ENCODE measurements at places on chromosomes 2 and 18. TPM values are rescaled to one million over a fixed set of nuclear protein-coding genes. Genes with fewer than 3 reads are reported as not detected.

TCF23 gene
- total RNA-seq, result not detected

SNORC gene
- 0.65 TPM for total RNA-seq

GPR45 gene
- not detected for total RNA-seq

IL1B gene
- total RNA-seq, result 0.33 TPM

IL18R1 gene
- total RNA-seq, result 1.6 TPM
